ENCODE measurements at places on chromosomes 2 and 18.
A peak's percentile ranks its signal among the peaks of the same experiment; 100 is the strongest.

GRCh38 chr2:168427451-168427850, 28.6 kb upstream of the CERS6 start:
- DNase-seq: no peak

DNA sequence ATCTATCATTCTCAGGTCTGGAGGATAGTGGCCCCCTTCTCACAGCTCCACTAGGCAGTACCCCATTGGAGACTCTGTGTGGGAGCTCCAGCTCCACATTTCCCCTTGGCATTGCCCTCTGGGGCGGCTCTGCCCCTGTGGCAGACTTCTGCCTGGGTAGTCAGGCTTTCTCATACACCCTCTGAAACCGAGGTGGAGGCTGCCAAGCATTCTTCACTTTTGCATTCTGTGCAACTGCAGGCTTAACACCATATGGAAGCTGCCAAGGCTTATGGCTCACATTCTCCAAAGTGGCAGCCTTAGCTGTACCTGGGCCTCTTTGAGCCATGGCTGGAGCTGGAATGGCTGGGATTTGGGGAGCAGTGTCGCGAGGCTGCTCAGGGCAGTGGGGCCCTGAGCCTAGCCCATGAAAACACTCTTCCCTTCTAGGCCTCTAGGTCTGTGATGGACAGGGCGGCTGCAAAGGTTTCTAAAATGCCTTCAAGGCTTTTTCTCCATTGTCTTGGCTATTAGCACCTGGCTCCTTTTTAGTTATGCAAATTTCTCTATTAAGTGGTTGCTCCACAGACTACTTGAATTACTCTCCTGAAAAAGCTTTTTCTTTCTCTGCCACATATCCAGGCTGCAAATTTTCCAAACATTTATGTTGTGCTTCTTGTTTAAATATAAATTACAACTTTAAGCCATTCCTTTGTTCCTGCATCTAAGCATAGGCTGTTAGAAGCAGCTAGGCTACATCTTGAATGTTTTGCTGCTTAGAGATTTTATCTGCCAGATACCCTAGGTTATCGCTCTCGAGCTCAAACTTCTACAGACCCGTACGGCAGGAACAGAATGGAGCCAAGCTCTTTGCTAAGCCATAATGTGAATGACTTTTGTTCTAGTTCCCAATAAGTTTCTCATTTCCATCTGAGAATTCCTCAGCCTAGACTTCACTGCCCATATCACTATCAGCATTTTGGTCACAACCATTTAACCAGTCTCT, 206.5 kb downstream of the CPS1 start:
- DNase-seq: no peak

- no peak for DNase-seq
Measured at GRCh38 chr2:184203661-184204060, 394.7 kb upstream of the ZNF804A start.

DNA sequence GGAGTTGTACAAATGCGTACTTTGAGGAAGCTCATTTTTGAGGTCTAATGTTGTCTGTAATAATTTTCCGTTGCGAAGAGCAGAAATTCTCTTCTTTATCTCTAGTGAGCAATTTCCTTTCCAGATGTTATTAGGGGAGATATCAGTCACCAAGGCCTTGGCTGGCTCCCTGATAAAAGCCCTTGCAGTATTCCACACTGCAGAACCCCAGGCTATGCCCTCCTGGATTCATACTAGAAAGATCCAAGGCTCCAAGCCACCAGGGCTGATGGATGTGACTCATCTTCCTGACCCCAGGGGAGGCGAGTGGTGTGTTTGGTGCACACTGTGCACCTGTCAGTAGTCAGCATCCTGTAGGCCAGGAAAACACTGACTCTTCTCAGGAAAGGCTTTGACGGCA, 34.7 kb downstream of the INO80C start:
- no peak for DNase-seq

DNA sequence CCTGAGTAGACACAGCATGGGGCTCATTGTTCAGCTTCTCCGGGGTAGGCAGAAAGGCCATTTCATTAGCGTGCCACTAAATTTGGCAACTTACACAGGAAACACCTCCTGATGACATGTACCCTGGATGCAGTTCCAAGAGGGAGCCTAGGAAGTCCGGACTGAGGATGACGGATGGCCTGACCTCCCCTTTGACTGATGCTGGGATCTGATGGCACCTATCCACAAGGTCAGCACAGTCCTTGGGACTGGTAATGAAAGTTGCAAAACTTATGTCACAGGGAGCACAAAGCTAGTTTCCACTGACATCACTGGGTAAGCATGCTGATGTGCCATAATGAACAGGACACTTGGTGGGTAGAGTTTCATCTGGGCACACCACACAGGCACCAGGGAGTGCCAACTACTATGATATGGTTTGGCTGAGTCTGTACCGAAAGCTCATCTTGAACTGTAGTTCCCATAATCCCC, 126.7 kb upstream of the ARL4C start:
- DNase-seq: no peak

GRCh38 chr2:144003460-144004075, 516.4 kb downstream of the ZEB2 start:
- no peak for DNase-seq

DNA sequence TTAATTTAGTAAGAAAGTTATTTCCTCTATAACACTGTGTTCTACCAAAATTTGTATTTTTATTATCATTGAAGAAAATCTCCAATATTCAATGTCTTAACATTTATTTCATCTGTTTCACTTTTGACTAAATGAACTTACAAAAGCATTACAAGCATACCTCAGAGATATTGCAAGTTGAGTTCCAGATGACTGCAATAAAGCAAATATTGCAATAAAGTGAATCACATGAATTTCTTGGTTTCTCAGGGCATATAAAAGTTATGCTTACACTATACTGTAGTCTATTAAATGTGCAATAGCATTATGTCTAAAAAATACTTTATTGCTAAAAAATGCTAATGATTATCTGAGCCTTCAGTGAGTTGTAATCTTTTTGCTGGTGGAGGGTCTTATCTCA, 78.3 kb downstream of the TTC32 start:
- no peak for DNase-seq

DNA sequence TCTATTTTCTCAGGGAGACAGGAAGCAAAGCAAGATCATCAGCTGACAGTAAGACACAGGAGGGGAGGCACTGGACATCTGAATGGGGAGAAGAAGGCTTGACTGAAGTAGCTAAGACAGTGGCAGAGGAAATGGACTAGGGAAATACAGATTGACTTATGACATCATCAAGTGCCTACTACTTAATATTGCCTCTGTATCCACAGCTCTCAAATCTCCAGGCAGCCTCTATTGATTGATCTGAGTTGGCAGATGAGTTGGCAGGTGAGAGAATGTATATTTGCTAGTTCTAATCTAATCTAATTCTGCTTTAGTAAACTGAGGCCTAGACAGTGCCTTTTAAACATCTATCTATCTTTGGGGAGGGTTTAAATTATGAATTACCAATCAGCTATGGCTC, 242.1 kb downstream of the SLC8A1 start:
- DNase-seq: no peak

- peak; percentile 11 for DNase-seq
Measured at GRCh38 chr18:70489986-70490933, 201.4 kb downstream of the SOCS6 start.

- DNase-seq: no peak
Measured at GRCh38 chr2:187519419-187520120, 34.7 kb downstream of the TFPI start.

DNA sequence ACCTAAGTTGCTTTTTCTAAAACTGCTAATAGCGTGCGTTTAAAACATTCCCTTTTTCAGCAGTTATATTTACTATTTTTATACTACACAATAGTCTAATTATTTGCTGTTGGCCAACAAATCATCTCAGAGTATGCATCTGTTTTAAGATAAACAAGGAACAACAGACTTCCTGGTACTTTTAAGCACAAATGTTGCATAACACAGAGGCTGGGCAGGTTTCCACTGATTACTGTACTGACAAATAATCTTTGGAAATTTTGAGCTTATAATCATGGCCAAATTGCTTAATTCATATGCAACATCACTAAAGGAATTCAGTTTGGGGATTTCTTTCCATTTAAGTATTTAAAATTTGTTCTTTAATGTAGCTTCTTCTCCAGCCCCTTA, 737.4 kb upstream of the SALL3 start:
- DNase-seq: no peak

DNA sequence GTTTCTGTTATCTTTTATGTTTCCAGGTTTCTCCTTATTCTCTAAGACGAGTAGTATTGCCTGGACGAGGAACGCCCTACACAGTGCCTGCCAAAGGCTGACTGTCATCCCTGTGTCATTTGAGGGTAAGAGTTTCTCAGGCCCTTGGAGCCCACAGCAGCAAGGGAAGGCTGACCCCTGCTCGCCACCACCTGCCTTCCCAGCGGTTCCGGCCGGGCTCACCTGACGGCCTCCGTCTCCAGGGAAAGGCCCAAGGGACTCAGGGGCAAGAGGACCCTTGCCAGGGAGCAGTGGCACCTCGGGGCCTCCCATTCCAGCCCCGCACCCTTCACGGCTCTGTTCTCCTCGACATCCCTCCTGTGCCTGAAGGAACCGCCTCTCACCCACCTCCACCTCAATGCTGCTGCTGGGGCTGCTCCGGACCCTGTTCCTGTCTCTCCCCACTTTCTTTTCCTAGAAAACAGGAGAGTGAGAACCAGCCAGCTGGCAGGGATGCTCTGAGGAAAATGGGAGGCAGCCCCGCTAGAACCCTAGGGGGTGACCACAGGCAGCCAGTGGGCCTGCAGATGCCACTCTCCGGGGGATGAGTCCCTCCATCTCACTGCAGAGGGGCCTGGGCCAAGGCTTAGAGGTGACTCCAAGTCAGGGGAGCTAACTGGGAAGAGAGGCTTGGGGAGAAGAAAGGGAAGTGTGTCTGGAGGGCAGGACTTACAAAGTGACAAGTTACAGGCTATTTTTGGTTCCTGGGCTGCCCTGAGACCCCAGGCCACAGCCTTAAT, 1.9 kb downstream of the LIMS2 start:
- DNase-seq: no peak

DNA sequence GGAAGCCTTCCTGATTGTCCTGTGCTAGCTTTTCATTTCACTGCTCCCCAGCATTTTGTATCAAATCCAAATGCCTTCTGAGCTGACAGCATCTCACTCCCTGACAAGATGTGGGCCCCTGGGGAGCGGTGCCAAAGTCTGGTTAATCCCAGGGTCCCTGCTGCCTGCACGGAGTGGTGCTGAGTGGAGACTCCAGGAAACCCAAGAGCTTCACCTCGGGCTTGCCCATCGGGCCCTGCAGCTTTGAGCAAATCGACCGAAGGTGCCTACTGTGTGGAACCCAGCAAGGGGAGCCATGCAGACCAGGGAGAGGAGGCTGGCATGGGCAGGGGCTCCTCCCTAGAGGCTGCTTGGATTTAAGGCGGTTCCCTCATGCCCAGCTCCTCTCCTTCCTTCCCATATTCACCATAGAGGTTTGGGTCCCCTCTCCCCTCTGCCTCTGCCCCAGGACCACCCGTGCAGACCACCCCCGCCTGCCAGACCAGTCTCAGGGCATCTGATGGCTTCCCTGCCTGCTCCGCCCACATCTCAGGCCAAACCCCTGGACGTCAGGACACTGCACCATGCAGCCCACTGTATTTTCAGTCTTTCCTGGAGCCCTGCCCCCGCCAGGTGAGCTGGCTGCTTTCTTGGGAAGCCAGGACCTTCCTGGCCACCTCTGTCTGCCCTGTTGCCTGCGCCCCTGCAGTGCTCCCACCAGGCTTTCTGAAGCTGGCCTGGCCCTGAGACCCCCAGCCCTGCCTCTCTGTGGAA, 37.8 kb downstream of the RRM2 start:
- no peak for DNase-seq

GRCh38 chr2:18910843-18911242, 321.5 kb upstream of the NT5C1B start:
- DNase-seq: no peak

DNA sequence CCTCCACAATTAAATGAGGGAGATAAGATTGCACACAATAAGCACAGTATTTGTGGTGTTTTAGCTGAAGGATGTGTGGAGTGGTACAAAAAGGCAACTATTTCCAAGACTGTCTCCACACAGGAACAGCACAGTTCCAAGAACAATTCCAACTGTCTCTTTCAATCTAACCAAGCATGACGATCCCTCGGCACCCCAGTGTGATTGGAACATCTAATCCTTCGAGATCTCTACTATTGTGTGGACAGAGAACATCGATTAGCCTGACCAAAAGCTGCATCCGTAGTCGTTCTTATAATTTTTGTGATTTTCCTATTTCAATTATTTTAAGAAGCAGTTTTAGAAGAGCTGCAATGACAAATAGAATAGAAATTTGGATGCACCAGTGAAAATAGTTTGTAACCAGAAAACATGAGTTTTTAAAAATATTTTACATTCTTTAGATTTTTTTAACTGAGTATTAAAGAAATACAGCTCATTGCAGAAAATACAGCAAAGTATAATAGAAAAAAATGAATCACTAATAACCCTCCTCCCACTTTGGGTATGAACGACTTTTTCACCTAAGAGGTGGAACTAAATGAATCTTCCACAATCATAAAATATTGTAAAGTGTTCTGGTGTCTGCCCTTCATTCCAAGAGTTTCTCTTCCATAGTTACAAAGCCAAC, 76.4 kb upstream of the CABLES1 start:
- no peak for DNase-seq

- DNase-seq: peak; percentile 7
Measured at GRCh38 chr2:108927936-108928659, 60.9 kb downstream of the EDAR start.

GRCh38 chr18:48819781-48820482, 130.8 kb downstream of the SMAD7 start:
- DNase-seq: no peak

- DNase-seq: no peak
Measured at GRCh38 chr2:209529579-209529978, 105.7 kb downstream of the MAP2 start.

GRCh38 chr2:38945372-38945771, 55.7 kb downstream of the ARHGEF33 start:
- DNase-seq: no peak

- DNase-seq: no peak
Measured at GRCh38 chr2:22634167-22634566, 750.8 kb upstream of the KLHL29 start.

GRCh38 chr2:205964111-205964761, 121.7 kb downstream of the INO80D start:
- no peak for DNase-seq

DNA sequence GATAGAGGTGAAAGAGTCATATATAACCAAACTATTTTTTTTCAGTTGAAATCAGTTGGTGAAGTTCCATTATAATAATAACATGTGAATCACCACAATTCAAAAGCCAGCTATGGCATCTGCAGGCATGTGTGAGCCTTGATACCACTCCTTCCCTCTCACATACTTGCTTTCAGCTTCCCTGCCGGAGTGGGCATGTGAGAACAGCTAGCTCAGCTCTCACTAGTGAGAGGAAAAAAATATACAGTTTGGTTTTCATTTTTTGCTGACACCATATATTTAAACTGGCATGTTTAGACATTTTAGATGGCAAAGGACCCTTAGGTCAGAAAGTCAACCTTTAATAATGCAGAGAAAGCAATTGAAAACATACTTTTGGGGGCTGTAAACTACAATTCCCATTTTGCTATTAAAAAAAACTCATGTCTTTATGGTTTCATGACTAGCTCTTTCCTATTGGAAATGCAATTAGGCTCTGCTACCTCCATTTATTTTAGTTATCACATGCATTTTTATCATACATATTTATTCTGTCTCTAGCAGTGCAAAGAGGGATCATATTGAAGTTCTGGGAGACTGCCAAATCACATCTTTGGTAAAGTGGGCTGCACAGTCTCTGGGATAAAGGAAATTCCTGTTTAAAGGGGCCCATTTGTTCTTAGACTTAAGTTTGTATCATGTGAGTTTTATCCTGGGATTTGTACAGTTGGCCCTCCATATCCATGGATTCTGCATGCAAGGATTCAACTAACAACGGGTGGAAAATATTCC, 33.2 kb upstream of the SLC40A1 start:
- DNase-seq: no peak
